Tibial nerve (tissue), 4 donors: ENCODE measurements at places on chromosomes 2 and 18. TPM values are rescaled to one million over a fixed set of nuclear protein-coding genes. Genes with fewer than 3 reads are reported as not detected.
A peak's percentile ranks its signal among the peaks of the same experiment; 100 is the strongest.

DNA sequence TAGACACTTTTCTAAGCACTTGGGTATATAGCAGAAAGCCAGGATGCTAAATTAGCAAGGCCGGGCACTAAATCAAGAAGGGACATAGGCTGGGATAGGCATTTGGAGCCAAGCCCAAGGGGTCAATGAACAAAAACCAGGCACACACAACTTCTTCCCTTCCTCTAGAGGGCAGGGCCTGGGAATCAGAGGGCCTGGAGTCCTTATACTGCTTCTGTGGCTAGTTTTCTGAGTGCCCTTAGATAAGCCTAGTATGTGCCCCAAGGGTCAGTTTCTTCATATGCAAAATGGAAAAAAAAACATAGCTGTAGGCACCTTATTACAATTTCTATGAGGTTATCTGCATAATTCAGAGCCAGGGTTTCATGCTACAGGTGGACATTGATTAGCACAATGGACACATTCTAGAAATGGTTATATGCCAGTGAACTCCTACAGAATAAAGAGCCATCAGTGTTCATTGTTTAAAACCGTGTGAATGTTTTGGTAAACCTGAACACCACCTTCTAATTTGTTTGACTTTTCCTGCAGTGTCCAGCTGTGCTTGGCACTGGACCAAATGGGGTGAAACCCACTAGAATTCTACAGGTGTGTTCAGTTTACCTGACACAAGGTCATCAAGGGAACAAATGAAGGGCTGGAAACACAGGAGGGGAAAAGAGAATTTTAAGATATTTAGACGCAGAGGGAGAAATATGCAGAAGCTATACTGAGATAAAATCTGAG lies 49.6 kb downstream of the PAX8 start:
- H3K27me3 ChIP-seq = no peaks in the 10 kb centered on the region
- H3K27ac ChIP-seq = no peak overlapping the region
- H3K4me1 ChIP-seq = peaks cover 12% of the 10 kb centered on the region

DNA sequence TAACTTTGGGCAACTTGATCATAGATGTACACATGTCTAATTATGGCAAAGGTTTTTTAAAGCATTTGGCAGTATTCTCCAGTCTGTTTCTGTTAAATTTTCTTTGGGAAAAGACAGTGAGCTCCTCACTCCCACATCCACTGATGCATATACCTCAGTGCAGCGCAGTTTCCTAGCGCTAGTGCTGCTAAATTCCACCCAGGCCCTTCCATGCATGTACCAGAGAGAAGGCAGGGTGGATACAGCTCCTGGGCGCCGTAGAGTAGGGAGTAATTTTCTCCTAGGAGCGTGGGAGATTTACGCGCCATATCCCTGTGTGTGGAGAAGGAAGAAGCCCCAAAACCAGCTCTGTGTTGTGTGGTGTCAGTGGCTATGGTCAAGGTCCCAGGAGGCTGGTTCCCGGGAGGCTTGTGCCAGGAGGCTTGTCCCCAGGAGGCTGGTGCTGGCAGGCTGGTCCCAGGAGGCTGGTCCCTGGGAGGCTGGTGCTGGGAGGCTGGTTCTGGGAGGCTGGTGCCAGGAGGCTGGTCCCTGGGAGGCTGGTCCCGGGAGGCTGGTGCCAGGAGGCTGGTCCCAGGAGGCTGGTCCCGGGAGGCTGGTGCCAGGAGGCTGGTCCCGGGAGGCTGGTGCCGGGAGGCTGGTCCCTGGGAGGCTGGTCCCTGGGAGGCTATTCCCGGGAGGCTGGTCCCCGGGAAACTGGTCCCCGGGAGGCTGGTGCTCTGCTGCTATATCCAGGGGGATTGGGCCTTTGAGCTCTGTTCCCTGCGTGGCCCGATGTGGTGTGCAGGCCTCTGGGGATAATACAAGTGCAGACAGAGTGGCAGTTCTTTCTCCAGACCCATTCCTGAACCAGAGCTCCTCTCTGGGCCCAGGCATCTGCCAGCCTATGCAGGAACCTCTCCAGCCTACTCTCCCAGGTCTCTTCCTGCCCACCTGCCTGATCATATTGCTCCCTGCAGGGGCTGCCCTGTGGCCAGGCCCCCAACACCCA lies 161.2 kb downstream of the SEPTIN10 start:
- H3K4me3 ChIP-seq = no peak overlapping the region
- H3K36me3 ChIP-seq = no peaks in the 10 kb centered on the region
- no peak for DNase-seq
- no peaks in the 10 kb centered on the region for H3K4me1 ChIP-seq
- no peaks in the 10 kb centered on the region for H3K27me3 ChIP-seq
- H3K27ac ChIP-seq = no peak overlapping the region

DNA sequence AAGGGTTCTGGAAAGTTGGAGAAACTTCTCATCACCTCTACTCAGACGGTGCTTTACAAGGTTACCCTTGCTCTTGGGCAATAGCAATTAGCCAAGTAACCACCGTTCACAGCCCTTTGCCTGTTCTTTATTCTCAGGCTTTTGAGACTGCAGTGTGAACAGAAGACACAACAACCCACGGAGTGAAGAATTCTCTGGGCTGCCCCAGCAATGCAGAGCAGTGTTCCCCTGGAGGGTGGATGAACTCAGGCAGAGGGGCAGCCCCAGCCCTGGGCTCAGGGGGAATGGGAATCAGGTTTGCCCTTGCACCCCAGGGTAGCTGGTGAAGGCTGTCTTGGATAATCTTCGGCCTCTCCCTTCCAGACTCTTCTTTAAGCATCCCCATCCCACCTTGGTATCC lies 69.1 kb downstream of the MCFD2 start:
- no peaks in the 10 kb centered on the region for H3K27me3 ChIP-seq
- no peaks in the 10 kb centered on the region for H3K36me3 ChIP-seq
- no peak overlapping the region for H3K4me3 ChIP-seq
- DNase-seq = no peak
- H3K27ac ChIP-seq = peak overlapping the region; percentile 79

- no peak overlapping the region for H3K4me3 ChIP-seq
- H3K4me1 ChIP-seq = peaks cover 28% of the 10 kb centered on the region
- no peak for DNase-seq
Observed at GRCh38 chr2:201433394-201433995, 17.8 kb downstream of the TRAK2 start.

GRCh38 chr2:197628043-197628500 lies 47.3 kb downstream of the RFTN2 start:
- no peaks in the 10 kb centered on the region for H3K27me3 ChIP-seq
- H3K36me3 ChIP-seq = no peaks in the 10 kb centered on the region
- no peak for DNase-seq
- H3K27ac ChIP-seq = peak overlapping the region; percentile 80

GRCh38 chr18:51801514-51801913 lies 538.5 kb upstream of the DCC start:
- no peaks in the 10 kb centered on the region for H3K4me1 ChIP-seq
- H3K36me3 ChIP-seq = no peaks in the 10 kb centered on the region
- H3K27me3 ChIP-seq = no peaks in the 10 kb centered on the region
- DNase-seq = no peak
- no peak overlapping the region for H3K4me3 ChIP-seq
- no peak overlapping the region for H3K27ac ChIP-seq

DNA sequence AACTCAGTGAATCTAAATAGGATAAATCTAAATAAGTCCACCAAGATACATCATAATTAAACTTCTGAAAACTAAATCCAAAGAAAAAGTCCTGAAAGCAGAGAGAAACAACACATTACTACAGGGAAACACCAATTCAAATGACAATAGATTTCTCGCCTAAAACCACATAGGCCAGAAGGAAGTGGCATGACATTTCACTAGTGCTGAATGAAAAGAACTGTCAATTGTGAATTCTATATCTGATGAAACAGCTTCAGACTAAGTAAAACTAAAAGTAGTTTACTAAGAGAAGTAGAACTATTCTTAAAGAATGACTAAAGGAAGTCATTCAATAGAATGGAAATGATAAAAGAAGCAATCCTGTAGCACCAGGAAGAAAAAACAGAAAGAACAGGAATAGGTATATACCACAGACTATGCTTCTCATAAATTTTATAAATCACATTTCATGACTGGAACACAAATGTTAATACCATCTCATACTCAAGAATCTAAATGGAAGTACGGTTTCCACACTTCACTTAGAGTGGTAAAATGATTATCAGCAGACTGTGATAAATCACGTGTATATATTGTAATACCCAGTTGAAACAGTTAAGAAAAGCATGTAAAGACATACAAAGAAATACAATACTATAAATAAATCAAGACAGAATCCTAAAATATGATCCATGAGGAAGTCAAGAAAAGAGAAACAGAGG lies 46.4 kb downstream of the ASXL2 start:
- no peaks in the 10 kb centered on the region for H3K36me3 ChIP-seq
- no peak overlapping the region for H3K27ac ChIP-seq
- peaks cover 17% of the 10 kb centered on the region for H3K4me1 ChIP-seq
- H3K27me3 ChIP-seq = no peaks in the 10 kb centered on the region
- no peak for DNase-seq
- H3K4me3 ChIP-seq = no peak overlapping the region

DNA sequence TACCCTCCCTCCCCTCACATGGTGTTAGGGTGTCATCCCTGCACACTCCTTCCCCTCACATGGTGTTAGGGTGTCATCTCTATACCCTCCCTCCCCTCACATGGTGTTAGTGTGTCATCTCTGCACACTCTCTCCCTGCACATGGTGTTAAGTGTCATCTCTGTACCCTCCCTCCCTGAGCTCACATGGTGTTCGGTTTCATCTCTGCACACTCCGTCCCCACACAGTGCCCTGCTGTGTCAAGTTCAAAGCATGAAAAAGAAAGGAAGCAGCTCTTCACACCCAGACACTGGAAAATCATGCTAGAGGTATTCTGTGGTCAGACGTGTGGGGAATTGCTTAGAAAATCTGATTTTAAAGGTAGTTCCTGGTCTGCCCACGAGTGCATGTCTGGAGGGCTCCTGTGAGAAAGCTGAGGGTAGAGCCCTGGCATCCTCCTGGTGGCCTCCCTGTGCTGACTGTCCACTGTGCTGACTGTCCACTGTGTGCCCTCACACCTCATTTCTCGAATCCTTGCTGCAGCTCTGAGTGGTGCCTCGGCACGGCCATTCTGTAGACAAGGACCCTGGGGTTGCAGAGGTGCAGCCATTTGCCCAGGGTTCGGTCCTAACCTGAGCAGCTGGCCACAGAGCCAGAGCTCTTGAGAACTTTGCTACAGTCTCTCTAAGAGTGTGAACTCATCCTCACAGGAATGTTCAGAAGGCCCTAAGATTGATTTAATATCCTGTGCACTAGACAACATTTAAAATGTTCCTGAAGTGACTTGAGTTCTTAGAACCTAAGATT lies 69.1 kb upstream of the NFATC1 start:
- no peaks in the 10 kb centered on the region for H3K36me3 ChIP-seq
- no peak overlapping the region for H3K27ac ChIP-seq
- no peaks in the 10 kb centered on the region for H3K27me3 ChIP-seq

GRCh38 chr2:84741182-84741822 lies 139.6 kb downstream of the TRABD2A start:
- no peaks in the 10 kb centered on the region for H3K27me3 ChIP-seq
- no peaks in the 10 kb centered on the region for H3K4me1 ChIP-seq
- DNase-seq = no peak

Gene CDH20
- total RNA-seq = 1.0 TPM

Gene TMEM247
- total RNA-seq = not detected

Gene NCKAP5
- 5.1 TPM for total RNA-seq

Gene RIT2
- not detected for total RNA-seq
